Fibroblast of skin of left quadriceps (primary cell): ENCODE measurements at places on chromosomes 1 and 21.

DNA sequence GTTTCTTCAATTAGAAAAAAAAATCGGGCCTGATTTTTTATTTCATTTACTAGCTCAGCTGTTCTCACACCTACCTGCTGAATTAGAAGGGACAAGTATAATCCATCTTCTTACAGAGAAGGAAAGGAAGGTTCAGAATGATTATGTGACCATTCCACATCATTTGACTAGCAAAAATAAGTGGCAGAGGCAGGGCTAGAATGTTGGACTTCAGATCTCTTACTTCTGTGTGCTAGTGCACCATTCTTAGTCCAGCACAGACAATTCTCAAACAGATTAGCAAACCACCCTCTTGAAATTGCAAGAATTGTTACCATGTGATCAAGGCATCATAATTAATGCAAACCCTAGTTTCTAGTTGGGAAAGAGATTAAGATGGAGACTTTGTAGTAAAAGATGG lies 32.7 kb downstream of the CTH start:
- no peak for DNase-seq

DNA sequence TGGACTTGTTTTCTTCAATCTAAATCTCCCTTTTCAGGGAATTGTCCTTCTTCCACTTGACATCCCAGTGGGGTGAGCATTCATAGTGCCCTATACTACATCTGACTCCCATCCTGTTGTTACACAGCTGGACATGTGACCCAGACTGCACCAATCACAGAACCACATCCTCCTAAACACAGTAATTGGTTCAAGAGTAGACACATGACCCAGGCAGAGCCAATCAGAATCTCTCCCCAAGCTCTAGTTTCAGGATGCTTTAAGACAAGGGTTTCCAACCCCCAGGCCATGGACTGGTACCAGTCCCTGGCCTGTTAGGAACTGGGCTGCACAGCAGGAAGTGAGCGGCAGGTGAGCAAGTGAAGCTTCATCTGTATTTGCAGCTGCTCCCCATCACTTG lies 5.6 kb upstream of the DDOST start:
- no peak for DNase-seq

DNA sequence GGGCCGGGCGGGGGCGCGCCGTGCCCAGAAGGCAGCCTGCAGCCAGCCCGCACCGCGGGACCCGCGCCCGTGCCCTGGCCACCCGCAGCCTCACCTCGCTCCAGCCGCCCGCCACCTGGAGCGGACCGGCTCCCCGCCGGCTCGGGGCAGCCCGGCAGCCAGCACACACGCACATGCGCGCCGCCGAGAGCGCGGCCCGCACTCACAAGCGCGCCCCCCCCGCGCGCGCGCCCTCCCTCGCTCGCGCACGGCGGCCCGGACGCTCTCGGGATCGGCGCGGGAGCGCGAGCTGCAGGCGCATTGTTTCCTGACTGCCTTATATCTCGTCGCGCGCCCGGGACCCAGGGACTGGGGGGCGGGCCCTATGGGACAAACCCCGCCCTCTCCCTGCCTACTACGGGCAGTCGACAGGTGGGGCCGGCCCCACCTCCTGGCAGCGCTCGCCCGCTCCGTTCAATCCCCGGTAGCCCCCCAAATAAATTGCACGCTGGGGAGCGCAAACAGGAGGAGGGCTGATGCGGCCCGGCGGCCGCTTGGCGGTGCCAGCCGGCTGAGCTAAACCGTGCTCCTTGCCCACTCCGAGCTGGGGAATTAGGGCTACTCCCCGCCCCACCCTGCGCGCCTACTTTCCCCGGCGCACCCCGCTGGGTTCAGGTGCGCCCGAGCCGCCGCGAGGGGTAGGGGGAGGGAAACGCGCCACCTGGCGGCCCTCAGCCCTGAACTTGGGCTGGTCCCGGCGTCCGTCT lies at the start of gene MYCL:
Gene MYCL, minus strand, starts transcription at position 204 of the 746 bp plus-strand sequence. CDS start 483 bp downstream, outside the sequence.
- DNase-seq, result no peak

DNA sequence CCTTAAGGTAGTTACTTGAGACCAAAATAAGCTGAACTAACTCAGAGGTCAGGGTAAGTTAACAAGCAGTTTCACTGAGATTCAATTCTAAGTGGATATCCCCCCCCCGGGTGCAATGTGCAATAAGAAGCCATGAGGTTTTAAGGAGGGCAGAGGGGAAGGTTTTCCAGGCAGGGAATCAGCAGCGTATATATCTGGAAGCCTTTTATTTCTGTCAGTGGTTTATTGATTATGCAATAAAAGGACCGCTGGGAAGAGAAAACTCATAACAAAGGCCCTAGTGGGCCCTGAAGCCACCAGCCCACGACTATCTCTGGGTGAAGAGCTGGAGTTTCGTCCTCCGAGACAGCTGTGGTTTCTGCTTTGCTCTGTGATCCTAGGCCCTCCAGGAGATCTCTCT lies 53.1 kb upstream of the CTPS1 start:
- no peak for DNase-seq

GRCh38 chr1:220880726-220881506 lies 1.7 kb downstream of the HLX start:
- DNase-seq, result no peak

- peak; percentile 27 for DNase-seq
Measured at GRCh38 chr21:35737899-35738346, 322.4 kb downstream of the SETD4 start.

DNA sequence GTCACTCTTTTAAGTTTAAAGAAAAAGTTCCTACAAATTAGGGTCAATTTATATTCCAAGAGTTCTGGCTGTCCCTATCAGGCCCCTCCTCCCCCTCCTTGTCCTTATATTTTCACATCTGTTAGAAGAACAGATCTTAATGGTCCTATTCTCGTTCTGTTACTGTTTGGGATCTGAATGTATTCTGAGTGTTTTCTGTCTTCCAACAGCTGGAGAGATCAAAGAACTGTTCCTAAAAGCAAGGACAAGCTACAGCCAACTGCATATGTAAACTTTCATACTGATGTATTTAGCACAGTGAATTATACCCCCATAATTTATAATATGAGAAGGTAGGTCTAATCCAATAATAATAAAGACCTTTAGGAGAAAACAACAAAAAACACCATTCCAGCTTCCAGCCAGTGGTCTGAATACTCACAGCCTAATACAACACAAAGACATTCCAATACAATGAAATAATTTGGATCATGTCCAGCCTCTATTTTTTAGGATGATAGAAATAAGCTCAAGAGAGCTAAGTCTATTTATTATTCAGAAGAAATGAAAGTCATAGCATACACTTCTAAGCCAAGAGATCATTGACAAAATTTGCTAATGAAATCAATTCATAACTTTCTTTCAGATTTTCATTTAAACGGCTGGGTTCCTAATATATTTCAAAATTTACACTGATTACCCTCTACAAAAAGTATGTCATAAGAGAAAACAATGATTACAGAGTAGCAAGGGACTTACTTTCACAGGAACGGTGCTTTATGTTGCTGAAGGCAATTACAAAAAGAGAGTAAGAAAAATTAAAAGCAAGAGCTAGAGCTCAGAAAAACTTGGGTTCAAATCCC lies 25.3 kb downstream of the WLS start:
- DNase-seq, result peak; percentile 54

- no peak for DNase-seq
Measured at GRCh38 chr1:112399456-112399855, 3.4 kb downstream of the CTTNBP2NL start.

GRCh38 chr1:159778266-159778665 lies 2.5 kb upstream of the DUSP23 start:
- DNase-seq, result no peak

- no peak for DNase-seq
Measured at GRCh38 chr1:227218870-227219573, 99.3 kb downstream of the CDC42BPA start.

GRCh38 chr1:12711536-12711935 lies 4.4 kb upstream of the AADACL3 start:
- peak; percentile 55 for DNase-seq

GRCh38 chr1:204316164-204316563 lies 43.6 kb downstream of the PLEKHA6 start:
- no peak for DNase-seq

DNA sequence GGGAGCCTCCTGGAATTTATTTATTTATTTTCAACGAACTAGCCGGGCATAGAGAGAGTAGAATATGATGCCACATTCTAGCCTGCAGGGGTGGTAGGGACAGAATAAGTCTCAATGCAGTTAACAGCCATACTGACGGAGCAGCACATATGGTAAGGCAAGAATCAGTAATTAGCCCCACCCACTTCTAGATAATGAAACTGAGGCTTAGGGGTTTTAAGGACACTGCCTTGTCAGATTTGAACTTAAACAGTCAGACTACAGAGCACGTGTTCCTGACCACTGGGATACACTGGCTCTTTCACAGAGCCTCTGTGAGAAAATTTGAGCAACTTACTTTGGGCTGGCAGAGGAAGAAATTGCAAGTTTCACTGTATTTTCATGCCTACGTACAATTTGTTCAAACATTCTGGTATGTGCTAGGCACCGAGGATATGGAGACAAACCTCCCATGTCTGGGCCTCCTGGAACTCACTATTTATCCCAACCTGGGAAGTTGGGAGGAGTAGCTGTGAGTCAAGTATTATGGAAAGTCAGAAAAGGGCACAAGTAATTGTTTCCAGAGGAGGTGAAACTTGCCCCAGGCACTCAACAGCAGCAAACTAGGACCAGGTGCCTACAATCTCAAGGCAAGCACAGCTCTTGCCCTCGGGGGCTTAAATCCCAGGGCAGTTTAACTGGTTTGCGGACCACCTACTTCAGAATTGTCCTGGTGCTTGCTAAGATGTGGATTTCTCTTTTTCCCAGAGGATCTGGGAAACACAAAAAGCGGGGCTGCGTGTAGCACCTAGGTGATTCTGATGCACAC lies 1.6 kb upstream of the CLIC4 start:
- DNase-seq, result no peak

DNA sequence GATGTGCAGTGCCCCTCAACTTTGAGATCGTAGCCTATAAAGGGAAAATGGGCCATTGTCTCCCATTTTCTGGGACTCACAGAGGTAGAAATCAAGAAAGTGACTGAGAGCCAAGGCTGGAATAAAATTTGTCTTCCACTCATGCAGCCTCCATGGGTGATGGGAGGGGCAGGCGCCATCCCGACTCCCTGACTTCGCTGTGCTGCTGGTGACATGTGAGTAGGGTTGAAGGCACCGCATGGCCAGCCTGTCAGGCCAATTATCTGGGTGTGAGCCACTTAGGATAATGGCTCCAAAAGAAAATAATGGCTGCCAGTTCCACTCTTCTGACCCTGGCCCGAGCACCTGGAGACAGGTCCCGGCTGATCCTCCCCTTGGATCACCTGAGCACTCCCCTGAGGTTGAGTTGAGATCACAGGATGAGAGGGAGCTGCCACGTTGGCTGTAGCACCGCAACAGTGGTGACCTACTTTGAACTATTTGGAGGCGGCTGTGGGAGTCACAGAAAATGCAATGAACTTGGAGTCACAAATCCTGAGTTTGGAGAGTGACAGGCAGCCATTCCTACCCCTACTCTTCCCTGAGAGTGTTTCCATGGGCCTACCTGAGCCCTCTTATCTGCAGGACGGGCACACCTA lies 26.3 kb downstream of the CAPN9 start:
- DNase-seq, result no peak

- no peak for DNase-seq
Measured at GRCh38 chr1:48035371-48036141, 38.4 kb upstream of the TRABD2B start.

DNA sequence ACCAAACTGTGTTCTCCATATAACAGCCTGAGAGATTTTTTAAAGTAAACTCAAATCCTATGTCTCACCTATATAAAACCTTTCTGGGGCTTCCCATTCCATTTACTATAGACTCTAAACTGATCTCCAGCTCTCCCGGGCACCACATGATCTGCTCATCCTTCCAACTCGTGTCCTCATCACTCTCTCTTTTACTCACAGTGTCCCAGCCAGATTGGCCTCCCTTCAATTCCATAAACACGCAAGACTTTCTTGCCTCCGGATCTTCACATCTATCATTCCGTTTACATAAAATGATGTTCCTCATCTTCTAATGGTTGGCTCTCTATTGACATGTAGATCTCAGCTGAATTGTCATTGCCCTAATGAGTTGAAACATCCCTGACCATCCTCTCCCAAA lies 59.4 kb downstream of the ZNF697 start:
- no peak for DNase-seq

DNA sequence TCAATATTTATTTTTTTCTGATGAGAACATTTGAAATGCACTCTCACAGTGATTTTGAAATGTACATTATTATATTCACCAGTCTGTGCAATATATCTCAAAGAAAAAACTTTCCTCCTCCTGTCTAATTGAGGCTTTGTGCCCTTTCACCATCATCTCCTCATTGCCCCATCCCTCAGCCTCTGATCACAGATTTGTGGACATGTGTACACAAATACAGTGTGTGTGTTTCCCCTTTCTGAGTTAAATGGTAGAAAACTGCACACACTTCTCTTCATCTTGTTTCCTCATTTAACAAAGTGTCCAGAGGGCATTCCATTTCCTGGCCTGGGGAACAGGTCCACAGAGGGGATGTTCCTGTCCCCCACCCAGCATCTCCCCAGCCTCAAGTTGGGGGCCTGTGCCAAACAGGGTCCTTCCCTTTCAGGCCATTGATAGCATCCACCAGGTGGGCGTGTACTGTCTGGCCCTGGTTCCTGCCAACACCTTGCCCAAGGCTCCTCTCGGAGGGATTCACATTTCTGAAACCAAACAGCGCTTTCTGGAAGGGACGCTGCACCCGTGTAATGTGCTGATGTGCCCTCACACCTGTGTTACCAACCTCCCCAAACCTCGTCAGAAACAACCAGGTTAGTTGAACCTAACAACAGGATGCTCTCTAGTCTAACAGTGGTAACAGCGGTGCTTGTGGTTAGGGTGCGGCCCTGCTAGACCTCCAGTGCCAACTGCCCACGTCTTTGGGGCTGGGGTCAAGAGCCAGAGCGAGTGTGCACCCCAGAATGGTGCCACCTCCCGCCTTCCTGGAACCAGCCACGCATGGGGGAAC lies 54.6 kb downstream of the S100B start:
- DNase-seq, result no peak

- DNase-seq, result no peak
Measured at GRCh38 chr1:185069202-185069772, 23.9 kb downstream of the RNF2 start.

GRCh38 chr1:227451954-227452353 lies 111.4 kb upstream of the ZNF678 start:
- no peak for DNase-seq

DNA sequence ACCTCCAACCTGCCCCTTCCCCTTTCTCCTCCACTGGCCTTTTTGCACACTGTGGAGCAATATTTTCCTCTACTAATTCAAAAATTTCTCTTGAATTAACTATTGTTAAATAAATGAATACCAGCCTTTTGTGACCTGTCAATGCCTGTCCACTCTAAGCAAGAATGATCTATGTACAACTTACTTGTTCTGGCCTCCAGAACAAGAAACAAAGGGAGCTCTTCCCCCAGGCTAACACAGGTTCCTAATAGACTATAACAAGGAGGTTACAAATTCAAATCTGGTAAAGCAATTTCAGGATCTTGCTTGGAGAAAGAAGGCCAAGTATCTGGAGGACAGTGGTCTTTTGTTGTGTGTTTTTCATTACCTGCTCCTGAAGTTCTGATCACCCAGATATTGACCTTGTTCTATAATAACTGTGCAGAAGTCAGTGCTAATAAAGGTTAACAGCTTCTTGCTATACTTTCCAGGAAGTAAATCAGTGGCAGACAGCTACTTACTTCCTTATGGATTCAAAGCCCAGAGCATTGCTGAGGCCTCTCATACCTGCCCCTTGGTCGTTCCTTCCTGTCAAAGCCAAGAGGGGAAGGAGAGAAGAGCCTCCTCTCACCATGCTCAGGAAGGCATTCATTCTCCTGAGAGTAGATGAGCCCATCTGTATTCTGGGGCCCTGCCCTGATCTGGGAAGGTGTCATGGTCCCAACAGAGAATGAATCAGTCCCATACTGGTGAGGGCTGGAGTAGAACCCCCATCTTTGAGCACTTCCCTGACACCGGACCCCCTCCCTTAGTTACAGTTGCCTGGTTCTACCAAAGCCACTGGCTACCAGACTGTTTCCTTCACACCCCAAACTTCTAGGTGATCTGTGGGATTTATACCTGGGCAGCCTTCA lies 56.8 kb downstream of the DESI2 start:
- no peak for DNase-seq
